Pancreas (tissue), 10 donors: ENCODE measurements at places on chromosomes 1 and 21. TPM values are rescaled to one million over a fixed set of nuclear protein-coding genes. Genes with fewer than 3 reads are reported as not detected.
A peak's percentile ranks its signal among the peaks of the same experiment; 100 is the strongest.

- no peak overlapping the region for H3K27ac ChIP-seq
- no peak overlapping the region for H3K4me3 ChIP-seq
- no peaks in the 10 kb centered on the region for H3K27me3 ChIP-seq
- H3K4me1 ChIP-seq = no peaks in the 10 kb centered on the region
Measured at GRCh38 chr1:243508303-243508713, 252.5 kb downstream of the SDCCAG8 start.

GRCh38 chr1:237901299-237901934, 10.7 kb upstream of the ZP4 start:
- no peak for DNase-seq
- no peaks in the 10 kb centered on the region for H3K27me3 ChIP-seq
- no peak overlapping the region for H3K27ac ChIP-seq
- no peaks in the 10 kb centered on the region for H3K4me1 ChIP-seq

DNA sequence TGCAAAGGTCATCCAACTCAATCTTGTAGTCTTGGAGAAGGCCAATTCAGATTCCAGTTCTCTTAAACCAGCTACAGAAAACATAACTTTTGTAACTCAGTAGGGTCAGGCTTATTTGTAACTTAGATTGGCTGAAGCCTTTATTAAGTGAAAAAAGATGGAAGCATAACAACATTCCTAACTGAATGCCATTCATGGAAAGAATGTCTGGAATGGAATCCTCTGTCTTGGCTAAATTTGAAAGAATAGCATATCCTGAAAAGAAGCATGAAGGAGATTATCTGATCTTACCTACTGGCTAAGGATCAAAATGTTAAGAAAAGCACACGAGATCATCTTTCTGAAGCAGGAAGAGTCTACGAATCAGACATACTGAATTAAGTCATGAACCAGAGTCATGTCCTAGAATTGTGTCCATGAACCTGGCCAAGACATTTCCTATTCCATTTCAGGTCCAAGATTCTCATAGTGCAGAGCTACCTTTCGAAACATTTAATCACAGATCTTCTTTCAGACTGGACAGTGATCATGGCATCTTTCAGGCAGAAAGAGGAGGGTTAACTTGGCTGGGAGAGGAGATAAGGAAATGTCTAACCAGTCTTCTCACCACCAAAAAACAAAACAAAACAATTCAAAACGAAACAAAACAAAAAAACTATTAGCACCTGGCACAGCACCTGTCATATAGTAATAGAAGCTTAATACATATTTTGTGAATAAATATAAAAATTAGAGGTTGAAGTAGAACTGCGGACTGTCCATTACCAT, 75.6 kb downstream of the XCL2 start:
- H3K27me3 ChIP-seq = no peaks in the 10 kb centered on the region
- no peak overlapping the region for H3K27ac ChIP-seq
- H3K4me1 ChIP-seq = no peaks in the 10 kb centered on the region
- H3K4me3 ChIP-seq = no peak overlapping the region
- no peaks in the 10 kb centered on the region for H3K36me3 ChIP-seq
- DNase-seq = no peak

- no peaks in the 10 kb centered on the region for H3K27me3 ChIP-seq
- H3K27ac ChIP-seq = no peak overlapping the region
- no peak for DNase-seq
- no peaks in the 10 kb centered on the region for H3K4me1 ChIP-seq
- H3K36me3 ChIP-seq = no peaks in the 10 kb centered on the region
Measured at GRCh38 chr1:24337455-24337854, 18.3 kb downstream of the GRHL3 start.

DNA sequence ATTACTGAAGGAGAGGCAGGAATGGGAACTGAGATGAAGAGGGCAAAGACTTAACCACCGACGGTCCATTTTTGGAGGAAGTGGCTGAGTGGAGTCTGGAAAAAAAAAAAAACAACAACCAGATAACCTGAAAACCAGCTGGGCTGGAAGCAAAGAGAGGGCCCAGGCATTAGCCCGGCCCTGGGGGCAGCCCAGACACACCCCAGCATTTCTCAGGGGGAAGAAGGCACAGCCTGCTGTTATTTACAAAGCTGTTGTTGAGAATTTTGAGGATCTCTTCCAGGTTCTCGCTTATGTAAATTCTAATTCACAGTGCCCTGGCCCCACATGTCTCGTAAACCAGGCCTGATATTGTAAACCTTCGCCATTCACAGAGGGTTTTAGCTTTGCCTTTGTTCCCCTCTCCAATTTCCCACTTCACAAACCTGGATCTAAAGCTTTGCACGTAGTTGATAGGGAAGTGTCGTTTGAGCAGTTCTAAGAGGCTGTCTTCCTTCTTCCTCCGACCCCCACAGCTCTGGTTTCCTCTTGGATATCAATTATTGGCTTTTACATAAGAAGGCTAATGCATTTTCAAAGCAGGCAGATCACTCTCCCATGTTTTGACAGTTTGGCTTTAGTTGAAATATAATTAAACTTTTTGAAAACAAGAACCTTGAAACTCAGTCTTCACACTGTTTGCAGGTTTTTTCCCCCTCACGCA, 161.8 kb upstream of the IRF2BP2 start:
- peak overlapping the region; percentile 62 for H3K27ac ChIP-seq
- no peak overlapping the region for H3K4me3 ChIP-seq
- no peaks in the 10 kb centered on the region for H3K27me3 ChIP-seq
- H3K4me1 ChIP-seq = no peaks in the 10 kb centered on the region

GRCh38 chr21:44681861-44682579, at the start of gene KRTAP12-1:
TSS of gene KRTAP12-1 (minus strand) at chr21:44682163. CDS start at chr21:44682123, 40 bp downstream.
- no peak within 1 kb of the TSS for H3K27ac ChIP-seq
- no peak for DNase-seq
- no peaks in the 10 kb centered on the region for H3K4me1 ChIP-seq
- H3K36me3 ChIP-seq = no peaks in the 10 kb centered on the region

DNA sequence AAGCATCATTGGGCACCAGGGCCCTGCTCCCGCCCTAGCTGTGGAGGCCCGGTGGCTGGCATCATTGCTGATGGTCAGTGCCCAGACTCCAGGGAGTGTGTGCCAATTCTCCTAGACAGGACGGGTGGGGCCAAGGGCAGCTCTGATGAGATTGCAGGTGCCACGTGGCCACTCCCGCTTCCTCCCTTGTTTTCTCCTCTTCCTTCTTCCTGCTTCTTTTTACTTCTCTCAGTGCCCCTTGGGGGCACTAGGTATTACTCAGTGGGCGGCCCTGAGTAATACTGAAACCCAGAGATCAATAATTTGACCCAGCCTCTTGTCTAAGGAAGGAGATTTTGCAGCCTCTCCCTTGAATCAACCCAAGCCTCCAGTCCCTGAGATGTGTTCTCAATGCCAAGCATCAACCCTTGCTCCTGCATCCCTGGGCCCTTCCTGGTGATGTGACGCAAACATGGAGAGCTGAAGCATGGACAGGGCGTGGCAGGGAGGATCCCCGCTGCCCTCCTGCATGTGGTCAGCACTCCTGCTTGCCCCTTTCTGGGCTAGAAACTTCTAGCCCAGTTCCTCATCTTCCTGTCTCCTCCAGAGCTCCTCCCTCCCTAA, 32.4 kb downstream of the CDK18 start:
- no peak overlapping the region for H3K4me3 ChIP-seq
- no peaks in the 10 kb centered on the region for H3K36me3 ChIP-seq
- H3K27ac ChIP-seq = no peak overlapping the region
- no peaks in the 10 kb centered on the region for H3K4me1 ChIP-seq
- peak; percentile 50 for DNase-seq

DNA sequence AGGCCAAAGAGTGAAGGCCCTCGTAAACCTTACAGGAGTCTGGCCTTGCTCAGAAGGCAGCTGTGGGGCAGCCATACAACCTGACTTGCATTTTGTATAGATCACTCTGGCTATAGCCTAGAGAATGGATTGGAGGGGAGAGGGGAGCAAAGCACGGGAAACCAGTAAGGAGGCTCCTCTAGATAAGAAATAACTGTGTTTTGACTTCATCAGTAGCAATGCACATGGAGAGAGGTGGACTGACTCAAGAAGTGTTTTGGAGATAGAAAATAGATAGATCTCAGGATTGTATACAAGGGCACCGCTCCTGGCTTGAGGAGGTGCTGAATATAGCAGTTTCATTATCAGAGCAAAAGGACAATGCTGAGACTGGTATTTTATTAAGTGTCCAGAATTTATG, 26.5 kb downstream of the ELAPOR1 start:
- peaks cover 28% of the 10 kb centered on the region for H3K4me1 ChIP-seq
- no peaks in the 10 kb centered on the region for H3K27me3 ChIP-seq
- H3K27ac ChIP-seq = no peak overlapping the region
- no peak overlapping the region for H3K4me3 ChIP-seq

DNA sequence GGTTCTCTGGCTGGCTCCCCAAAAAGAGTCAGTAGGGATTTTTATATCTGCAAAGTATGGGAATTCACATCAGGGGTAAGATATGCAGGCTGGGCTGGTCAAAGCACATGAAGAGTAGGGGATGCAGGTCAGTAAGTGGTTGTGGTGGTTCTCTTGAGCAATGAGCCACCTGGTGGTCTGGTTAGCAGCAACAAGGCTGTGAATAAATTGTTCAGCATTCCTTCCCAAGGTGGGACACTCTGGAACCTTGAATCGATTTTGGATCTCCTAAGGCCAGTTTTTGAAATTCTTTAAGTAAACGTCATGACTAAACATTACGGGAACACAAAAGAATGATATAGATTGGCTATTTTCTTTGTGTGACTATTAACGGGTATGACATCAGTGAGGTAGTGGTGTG, 563.0 kb upstream of the NEGR1 start:
- no peak overlapping the region for H3K27ac ChIP-seq
- H3K27me3 ChIP-seq = no peaks in the 10 kb centered on the region
- no peak for DNase-seq
- H3K36me3 ChIP-seq = no peaks in the 10 kb centered on the region
- H3K4me3 ChIP-seq = no peak overlapping the region

DNA sequence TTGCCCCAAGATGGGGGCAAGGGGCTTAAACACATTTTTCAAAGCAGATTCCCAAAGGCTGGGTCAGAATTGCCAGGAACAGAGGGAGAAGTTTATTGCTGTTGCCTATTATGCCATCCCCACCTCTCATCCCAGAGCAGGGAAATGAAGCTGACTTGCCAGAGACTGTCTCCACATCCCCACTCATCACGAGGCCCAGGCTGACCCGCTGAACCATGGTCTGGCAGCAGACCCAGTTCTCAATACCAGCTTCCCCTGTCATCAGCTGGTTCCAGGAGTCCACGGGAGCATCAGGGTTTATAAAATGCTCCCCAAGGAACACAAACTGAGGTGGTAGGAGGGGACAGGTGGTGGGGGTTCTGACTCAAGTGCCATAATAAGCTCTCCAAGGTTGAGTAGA, 605.9 kb downstream of the NPHP4 start:
- no peaks in the 10 kb centered on the region for H3K4me1 ChIP-seq
- DNase-seq = no peak
- H3K4me3 ChIP-seq = no peak overlapping the region

GRCh38 chr1:98919211-98919610, 85.5 kb downstream of the PLPPR5 start:
- no peak overlapping the region for H3K4me3 ChIP-seq
- H3K27ac ChIP-seq = no peak overlapping the region
- DNase-seq = no peak
- no peaks in the 10 kb centered on the region for H3K4me1 ChIP-seq

DNA sequence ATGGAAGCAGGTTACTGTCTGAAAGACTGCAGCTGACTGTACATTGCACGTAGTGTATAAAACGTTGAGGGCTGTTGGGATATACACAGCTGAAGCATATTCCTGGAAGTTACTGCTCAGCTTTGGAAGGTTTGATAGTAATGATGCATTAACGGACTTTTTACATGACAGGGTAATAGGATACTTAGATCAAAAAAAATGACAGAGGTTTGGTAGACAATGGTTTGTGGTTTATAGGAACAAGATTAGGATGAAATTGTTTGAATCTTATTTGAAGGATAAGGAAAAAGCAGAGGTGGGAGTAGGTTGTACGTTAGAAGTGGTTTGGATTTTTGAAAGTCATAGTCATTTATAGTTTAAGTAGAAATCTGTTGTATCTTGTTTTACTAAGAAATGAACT, 33.0 kb downstream of the ADGRL2 start:
- H3K4me1 ChIP-seq = no peaks in the 10 kb centered on the region
- no peak overlapping the region for H3K4me3 ChIP-seq
- DNase-seq = no peak

GRCh38 chr1:212124690-212125582, 89.4 kb downstream of the DTL start:
- H3K36me3 ChIP-seq = no peaks in the 10 kb centered on the region
- H3K4me3 ChIP-seq = no peak overlapping the region
- H3K27ac ChIP-seq = no peak overlapping the region
- no peak for DNase-seq
- no peaks in the 10 kb centered on the region for H3K27me3 ChIP-seq

GRCh38 chr1:177780096-177780700, 189.7 kb downstream of the SEC16B start:
- no peak for DNase-seq
- no peak overlapping the region for H3K27ac ChIP-seq
- H3K27me3 ChIP-seq = no peaks in the 10 kb centered on the region
- H3K4me1 ChIP-seq = no peaks in the 10 kb centered on the region

DNA sequence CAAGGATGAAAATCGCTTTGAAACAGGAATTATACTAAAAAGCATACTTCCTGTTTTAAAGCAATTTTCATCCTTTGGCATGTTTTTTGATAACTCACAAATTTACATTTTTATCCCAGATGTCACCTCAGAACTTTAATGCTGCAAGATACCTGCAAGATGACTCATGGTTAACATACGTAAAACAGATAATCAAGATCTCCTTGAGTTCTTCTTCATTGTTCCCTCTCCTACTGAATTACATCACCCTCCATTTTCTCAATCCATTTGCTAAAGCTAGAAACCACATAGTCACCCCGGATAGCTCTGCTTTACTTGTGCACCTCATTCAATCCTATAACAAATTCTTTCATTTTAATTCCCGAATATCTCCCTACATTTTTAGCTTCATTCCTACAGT, 1114.2 kb downstream of the PLA2G4A start:
- no peak overlapping the region for H3K27ac ChIP-seq
- H3K27me3 ChIP-seq = no peaks in the 10 kb centered on the region
- DNase-seq = no peak
- no peaks in the 10 kb centered on the region for H3K36me3 ChIP-seq

DNA sequence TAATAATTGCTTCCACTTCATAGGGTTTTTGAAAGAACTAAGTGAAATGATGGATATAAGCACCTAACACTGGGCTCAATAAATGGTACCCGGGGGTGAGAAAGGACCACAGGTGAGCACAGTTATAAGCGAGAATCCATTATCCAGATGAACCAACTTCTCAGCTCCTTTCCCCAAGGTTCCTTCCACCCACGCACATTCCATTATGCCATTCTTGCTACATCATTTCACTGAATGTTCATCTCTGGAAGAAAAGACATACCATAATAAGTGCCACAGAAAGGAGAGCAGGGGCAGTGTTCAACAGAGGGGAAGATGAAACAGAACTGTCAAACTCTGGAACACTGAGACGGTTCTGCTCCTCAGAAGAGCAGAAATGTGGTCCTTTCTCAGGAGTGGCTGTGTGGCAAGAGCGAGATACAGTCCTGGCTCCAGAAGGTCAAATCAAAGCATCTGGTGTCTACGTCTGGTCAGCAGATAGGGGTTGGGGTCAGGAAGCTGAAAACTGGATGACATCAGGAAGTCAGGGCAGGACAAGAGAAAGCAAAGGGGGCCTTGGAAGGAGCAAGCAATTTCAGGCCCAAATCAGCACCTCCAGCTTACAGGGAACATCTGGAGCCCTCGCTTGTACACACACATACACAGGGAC, 255.4 kb upstream of the TMEM51 start:
- H3K4me3 ChIP-seq = no peak overlapping the region
- H3K4me1 ChIP-seq = no peaks in the 10 kb centered on the region
- no peak overlapping the region for H3K27ac ChIP-seq
- H3K27me3 ChIP-seq = no peaks in the 10 kb centered on the region

Gene CFHR3
- polyA plus RNA-seq = not detected
